Panc1 (cell line): ENCODE measurements at places on chromosomes 6 and 20. TPM values are rescaled to one million over a fixed set of nuclear protein-coding genes. Genes with fewer than 3 reads are reported as not detected.

- DNase-seq: no peak
Observed at GRCh38 chr20:45909817-45910669, 1.9 kb downstream of the PLTP start.

DNA sequence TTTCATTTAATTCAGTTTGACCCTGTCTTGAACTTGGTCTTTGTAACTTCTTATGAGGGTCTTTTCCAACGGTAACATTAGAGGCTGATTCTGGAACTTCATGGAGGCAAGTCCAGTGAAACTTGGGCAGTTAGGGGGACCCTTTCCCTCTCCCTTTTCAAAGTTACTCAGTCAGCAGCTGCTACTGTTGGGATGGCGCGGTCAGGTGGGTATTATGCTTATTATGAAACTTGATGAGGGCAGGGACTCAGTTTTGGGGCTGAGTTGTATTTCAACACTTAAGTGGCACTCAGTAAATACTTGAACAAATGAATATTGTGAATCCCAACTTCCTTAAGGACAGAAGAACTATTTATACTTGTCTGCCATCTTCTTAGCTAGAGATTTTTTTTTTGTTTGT is 20.8 kb downstream of the TOP1 start:
- no peak for DNase-seq

DNA sequence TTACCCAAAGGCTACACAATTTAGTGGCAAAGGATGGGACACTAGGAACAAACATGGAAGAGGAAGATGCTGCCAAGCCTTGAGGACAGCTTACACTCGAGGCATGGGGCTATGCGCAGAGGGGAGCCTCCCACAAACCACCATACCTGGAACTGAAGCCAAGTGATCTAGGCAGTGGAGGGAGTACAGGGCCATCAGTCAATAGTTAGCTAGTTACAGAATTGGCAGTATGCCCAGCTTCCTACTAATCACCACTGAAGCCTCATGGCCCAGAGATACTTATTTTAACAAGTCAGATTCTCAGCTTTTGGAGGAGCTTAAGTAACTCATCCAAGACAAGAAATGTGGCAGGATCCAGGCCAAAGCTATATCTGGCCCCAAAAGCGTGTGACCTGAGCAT is 226.6 kb upstream of the MOCS1 start:
- DNase-seq: no peak

- no peak for DNase-seq
Observed at GRCh38 chr6:51528556-51528955, 558.9 kb downstream of the PKHD1 start.

GRCh38 chr20:44958276-44958675 is 1.9 kb downstream of the TOMM34 start:
- no peak for DNase-seq

Gene HLA-DRA
- total RNA-seq: 1.7 TPM

DNA sequence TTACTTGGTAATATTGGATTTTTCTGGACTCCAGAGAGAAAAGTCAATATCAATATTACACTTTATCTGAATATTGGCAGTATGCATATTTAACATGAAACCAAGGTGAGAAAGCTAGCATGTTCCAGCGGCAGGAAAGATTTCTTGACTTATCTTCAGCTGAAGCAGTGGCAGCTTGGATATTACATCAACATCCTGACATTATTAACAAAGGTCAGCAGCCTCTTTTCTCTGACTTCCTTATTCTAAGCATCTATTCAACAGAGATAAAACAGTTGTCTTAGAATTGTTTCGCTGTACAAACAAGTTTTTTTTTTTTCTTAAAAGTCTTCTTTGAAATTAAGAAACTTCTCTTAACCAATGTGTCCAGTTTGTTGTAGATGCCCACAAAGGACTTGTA is 11.8 kb downstream of the DCBLD1 start:
- no peak for DNase-seq

GRCh38 chr6:18513253-18513798 is 126.2 kb downstream of the RNF144B start:
- DNase-seq: no peak

DNA sequence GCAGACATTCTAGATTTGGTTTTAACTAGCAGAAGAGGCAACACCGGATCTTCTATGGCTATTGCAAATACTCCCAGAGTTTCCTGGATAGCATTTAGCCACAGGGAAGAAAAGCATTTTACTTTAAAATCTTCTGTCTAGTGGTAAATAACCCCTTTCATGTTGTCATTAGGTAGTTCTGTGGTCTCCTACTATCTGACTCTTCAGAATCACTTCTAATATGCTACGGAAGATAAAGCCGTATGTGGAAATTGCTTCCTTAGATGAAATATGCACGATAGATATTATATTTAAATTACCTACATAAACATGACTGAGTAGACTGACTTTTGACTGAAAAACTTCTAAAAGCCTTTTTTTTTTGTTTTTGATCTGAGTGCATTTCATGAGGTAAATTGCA is 759 bp downstream of the CRISP3 start:
- no peak for DNase-seq

GRCh38 chr6:136750696-136751521 is 41.4 kb downstream of the MAP3K5 start:
- no peak for DNase-seq

DNA sequence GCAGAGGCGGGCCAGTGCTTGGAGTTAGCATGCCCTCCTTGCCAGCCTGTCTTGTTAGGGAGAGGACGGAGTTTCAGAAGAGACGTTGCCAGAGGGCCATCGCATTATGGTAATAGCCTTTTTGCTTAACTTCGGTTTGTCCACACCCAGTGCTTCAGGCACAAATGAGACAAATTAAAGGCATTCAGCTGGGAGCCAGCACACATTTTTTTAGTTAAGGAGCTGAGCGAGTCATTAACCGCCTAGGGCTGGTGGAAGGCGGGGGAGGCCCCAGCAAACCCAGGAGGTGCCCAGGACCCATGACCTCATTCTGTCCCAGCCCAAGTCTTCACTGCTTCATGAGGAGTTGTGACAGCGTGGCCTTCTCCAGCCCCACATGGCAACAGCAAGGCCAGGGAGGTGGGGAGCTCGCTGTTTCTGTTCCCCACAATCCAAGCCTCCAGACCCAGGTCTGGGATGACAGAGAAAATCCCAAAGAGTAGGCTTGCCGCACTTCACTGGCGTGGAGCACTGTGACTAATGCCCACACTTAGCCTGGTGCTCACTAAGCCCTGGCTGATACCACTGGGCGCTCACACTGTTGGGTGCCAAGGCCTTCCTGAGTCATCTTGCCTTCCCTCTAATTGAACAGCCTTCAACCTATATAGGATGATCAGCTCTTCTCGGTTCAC is 237.1 kb downstream of the ANKRD60 start:
- no peak for DNase-seq

DNA sequence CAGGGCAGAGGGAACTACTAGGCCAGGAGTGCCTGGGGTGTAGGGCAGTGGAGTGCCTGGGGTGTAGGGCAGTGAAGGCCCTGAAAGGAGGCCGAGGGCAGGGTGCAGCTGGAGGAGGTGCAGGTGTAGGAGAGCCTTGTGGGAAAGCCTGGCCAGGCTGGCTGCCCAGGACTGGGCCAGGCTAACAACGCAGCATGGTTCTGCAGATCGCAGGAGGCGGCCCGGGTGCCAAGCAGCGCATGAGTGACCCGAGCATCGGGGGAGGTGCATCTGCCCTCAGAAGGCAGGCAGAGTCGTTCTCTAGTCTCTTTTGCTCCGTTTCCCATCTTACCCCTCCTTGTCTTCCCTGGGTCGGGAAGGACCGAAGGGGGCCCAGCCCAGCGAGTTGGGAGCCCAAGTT is 151.5 kb upstream of the PHACTR3 start:
- no peak for DNase-seq
